ENCODE measurements at places on chromosomes 6 and 20.

DNA sequence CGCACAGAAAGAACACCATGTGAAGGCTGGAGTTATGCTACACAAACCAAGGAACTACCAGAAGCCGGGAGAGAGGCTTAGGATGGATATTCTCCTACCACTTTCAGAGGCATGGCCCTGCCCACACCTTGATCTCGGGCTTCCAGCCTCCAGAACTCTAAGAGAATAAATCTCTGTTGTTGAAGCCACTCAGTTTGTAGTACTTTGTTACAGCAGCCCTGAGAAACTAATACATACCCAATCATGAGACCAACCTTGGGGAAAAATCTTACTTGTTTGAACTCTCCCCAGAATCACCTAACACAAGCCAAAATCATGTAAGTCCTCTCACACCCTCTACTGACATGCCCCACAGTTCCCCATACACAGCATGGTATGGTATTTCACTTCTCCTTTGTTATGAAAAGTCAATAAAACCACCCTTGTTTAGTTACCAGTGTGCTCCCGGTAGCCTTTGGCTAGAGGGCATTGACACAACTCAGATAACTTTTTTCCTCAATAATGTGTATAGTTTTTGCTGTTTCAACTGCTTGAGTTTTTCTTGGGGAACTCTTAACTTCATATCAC, 40.7 kb upstream of the SLC2A12 start:
- DNase-seq = no peak

DNA sequence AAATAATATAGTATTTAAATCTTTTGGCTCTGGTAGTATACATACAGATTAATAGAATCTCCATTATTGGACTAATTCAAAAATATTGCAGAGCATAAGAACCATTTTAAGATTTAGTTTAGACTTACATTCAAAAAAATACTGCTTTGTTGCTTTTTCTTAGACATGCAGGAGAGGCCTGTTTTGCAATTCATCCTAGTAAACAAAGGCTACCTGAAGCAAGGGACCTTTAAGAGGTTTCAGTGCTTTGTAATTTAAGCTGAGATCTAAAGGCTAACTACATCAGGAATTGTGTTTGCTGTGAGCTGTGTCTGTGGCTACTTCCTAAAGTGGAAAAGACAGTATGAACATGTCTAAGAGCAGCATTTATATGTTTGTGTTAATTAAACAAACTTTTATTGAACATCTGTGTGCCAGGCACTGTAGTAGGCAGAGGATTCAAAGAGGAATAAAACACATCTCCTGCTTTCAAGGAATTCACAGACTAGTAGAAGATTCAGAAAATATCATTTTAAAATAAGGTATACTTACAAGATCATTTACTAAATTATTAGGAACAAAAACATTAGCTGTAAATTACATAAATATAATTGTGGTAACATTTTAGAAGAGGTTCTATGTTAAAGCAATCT, 29.1 kb upstream of the CALHM6 start:
- no peak for DNase-seq

DNA sequence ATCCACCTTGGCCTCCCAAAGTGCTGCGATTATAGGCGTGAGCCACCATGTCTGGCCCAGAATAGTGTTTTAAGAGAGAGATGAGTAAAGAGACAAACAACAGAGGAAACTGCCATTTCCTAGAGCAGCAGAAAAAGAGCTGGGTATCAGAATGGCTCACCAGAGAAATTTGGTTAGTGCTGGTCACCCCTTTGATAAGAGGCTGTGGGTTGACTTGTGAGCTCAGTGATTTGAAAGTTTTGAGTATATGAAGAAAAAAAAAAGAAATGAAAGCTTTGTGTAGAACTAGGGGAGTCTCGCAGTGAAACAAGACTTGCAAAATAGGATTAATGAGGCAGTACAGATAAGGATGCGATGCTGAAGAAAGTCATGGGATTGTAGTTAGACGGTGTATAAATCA, 29.6 kb downstream of the MGME1 start:
- no peak for DNase-seq

DNA sequence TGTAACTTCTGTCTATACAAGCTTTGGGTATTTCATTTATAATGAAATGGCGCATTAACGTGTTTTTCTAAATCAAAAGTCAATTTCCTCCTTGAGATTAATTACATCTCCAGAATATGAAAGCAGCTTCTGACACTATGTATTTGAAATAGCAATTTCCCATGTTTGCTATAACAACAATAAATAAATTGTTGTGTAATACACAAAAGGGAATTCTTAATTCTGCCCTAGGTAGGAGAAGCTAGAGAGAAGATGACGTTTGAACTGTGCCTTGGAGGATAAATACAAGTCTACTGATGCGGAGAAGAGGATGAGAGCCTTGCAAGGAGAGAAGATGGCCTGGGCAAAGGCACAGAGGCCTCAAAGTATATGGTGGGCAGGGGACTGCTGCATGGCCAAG, 7.6 kb upstream of the HLA-DOA start:
- no peak for DNase-seq

DNA sequence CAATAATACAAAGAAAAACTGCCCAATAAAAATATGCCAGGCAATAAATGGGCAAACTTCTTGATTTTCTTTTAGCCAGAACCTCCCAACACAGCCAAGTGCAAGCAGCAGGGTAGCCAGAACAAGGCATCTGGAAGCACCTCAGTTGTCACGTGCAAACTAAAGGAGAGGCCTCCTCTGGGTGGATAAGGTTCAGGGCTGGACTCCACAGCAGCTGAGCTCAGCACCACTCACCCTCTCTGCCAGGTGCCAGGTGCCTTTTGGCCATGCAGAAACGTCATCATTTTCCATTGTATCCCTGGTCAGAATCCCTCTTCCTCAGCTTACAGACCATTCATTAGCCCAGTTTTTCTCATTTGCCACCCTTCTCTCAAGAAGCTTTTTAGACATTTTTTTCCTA, 52.7 kb downstream of the SOD2 start:
- no peak for DNase-seq

DNA sequence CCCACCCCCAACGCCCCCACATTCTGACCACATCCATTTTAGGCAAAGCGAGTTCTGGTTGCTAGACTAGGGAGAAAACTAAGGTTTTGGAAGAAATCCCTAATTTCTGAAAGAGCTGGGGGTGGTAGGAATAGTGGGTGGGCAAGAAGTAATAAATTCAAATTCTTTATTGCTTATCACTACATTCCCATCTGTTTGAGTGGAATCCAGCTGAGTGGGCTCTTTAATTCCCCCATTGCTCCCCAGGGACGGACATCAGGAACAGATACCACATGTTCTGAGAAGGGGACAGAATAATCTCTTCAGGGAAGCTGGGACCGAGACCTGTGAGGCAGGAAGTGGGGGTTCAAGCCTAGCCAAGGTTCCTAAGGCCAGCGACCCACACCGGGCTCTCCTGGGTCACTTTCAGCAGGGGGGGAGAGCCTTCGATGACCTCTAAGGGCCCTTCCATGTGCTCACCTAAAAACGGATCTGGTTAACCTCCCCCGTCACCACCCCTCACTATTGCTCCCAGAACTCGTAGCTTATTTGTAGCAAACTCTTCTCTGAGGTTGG, 42.3 kb upstream of the MRPS10 start:
- DNase-seq = no peak

Data from activated CD8-positive, alpha-beta T cell treated with anti-CD3 and anti-CD28 coated beads for 36 hours (primary cell).